A549 treated with GW870086 at 1 μM for 4 hours (cell line): ENCODE measurements at places on chromosomes 2 and 18. TPM values are rescaled to one million over a fixed set of nuclear protein-coding genes. Genes with fewer than 3 reads are reported as not detected.

IL36G gene
- 0.13 TPM in 1 of 5 replicates, not detected in the others for total RNA-seq

CYP27C1 gene
- total RNA-seq, result 2.7 to 5.2 TPM (median 4.0 TPM) in 5 replicates

TCF23 gene
- total RNA-seq, result not detected in 5 replicates

HDHD2 gene
- 4.5 to 11.0 TPM (median 8.6 TPM) in 5 replicates for total RNA-seq

UGT1A8 gene
- 0.07 to 0.28 TPM in 2 of 5 replicates, not detected in the others for total RNA-seq

CD302 gene
- total RNA-seq, result 1.7 to 2.4 TPM (median 2.1 TPM) in 5 replicates

BCL2 gene
- 0.44 to 0.66 TPM (median 0.49 TPM) in 5 replicates for total RNA-seq

IL36RN gene
- 0.05 to 0.08 TPM (median 0.05 TPM) in 3 of 5 replicates, not detected in the others for total RNA-seq

XRCC5 gene
- total RNA-seq, result 164 to 202 TPM (median 183 TPM) in 5 replicates

NT5DC4 gene
- total RNA-seq, result not detected in 5 replicates

GALM gene
- 15.7 to 17.8 TPM (median 16.8 TPM) in 5 replicates for total RNA-seq

TMEM247 gene
- not detected in 5 replicates for total RNA-seq

CRYGC gene
- total RNA-seq, result not detected in 5 replicates

CYTIP gene
- total RNA-seq, result not detected in 5 replicates
